ENCODE measurements at places on chromosomes 4 and X. TPM values are rescaled to one million over a fixed set of nuclear protein-coding genes. Genes with fewer than 3 reads are reported as not detected.
A peak's percentile ranks its signal among the peaks of the same experiment; 100 is the strongest.

- peaks cover 24% of the 10 kb centered on the region for H3K4me1 ChIP-seq
- no peak for DNase-seq
- no peak overlapping the region for H3K27ac ChIP-seq
- H3K36me3 ChIP-seq, result no peaks in the 10 kb centered on the region
- H3K27me3 ChIP-seq, result no peaks in the 10 kb centered on the region
- no peak overlapping the region for H3K4me3 ChIP-seq
These were observed 69.0 kb downstream of the DMD start for GRCh38 chrX:33142331-33142730.

AFM gene
- total RNA-seq, result not detected

GIMD1 gene
- total RNA-seq, result not detected

DNA sequence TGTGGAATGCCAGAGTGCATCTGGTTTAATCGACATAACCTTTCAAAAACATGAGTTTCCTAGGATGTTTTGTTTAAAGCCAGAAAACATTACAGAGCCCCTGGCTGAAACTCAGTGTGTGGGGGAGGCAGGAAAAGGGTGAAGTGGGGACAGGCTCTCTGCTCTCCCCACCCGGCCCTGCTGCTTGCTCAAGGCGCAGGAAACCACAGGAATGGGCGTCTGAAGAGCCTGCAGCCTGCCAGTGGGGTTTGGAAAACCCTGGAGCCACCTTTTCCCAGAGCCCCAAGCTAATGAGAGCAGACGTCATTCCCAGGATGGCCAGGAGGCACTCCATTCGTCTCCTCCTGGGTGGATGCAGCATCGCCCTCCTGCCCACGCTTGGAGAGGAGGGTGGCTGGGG is 240.6 kb downstream of the AFAP1 start:
- no peaks in the 10 kb centered on the region for H3K36me3 ChIP-seq
- H3K27me3 ChIP-seq, result peaks cover 23% of the 10 kb centered on the region
- H3K27ac ChIP-seq, result no peak overlapping the region

DNA sequence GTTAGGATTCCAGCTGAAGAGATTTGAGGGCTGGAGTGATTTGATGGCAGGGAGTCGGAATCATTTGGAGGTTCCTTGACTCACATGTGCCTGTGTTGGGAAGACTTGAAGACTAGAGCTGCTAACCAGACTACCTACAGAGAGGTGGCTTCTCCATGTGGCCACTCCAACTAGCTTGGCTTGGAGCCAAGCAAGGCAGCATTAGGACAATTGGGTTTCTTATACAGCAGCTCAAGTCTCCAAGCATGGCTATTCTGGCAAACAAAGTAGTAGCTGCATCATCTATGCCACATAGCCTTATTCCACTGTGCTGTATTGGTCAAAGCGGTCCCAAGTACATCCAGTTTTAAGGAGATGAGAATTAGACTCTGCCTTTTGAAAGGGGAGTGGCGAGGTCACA is 171.7 kb upstream of the SLC4A4 start:
- peaks cover 54% of the 10 kb centered on the region for H3K27me3 ChIP-seq
- no peaks in the 10 kb centered on the region for H3K4me1 ChIP-seq
- DNase-seq, result no peak

DNA sequence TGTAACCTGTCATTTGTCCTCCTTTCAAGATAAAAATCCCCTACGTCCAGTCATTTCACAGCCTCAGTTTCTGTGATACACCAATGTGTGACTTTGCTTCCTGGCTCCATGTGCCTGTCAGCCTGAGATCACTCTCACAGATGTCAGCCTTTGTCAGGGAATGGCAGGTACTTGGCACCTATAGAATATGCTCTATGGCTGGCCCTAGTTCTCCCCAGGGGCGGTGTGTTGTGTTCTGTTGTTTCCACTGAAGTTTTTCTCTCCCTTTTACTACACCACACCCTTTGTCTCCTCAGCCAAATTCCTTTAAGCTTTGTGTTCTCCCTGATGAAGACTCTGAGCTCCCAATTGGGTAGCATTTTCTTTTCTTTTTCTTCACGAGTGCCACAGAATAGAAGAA is 81.7 kb downstream of the ALPK1 start:
- peaks cover 7% of the 10 kb centered on the region for H3K4me1 ChIP-seq
- peaks cover 17% of the 10 kb centered on the region for H3K27me3 ChIP-seq
- H3K4me3 ChIP-seq, result no peak overlapping the region
- no peaks in the 10 kb centered on the region for H3K36me3 ChIP-seq

ZNF185 gene
- 8.0 TPM for total RNA-seq

NR0B1 gene
- not detected for total RNA-seq

PLP2 gene
- total RNA-seq, result 97.4 TPM

CT83 gene
- not detected for total RNA-seq

KLHL4 gene
- 0.38 TPM for total RNA-seq

ADH7 gene
- not detected for total RNA-seq

CLIC2 gene
- 0.99 TPM for total RNA-seq

FGA gene
- not detected for total RNA-seq

DNA sequence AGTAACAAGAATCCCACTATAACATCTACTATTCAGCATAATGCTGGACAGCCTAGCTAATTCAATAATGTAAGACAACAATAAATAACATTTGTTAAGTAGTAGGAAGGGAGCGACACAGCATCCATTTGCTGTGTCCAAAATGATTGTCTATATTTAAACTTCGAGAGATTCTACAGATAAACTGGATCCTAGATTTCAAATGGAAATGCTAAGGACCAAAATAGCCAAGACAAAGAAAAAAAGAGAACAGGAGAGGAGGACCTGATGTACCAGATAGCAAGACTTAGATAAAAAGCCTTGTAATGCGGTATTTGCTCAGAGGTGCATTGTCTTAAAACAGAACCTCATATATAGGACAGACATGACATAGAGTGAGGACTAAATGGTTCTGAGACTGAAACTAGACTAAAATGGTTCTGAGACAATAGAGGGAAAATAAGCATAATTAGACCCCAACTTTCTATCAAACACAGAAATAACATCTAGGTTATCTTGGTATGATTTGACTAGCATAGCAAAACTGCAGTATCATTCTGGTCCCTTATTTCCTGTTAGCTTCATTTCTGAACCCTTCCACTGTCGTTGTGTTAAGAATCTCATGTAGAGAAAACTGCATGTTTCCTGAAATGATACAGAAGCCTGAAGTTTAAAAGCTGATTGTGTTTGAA is 3.8 kb downstream of the HPGDS start:
- no peaks in the 10 kb centered on the region for H3K27me3 ChIP-seq
- H3K27ac ChIP-seq, result no peak overlapping the region
- DNase-seq, result no peak
- no peak overlapping the region for H3K4me3 ChIP-seq
- H3K36me3 ChIP-seq, result no peaks in the 10 kb centered on the region

PABPC1L2A gene
- total RNA-seq, result not detected

GRCh38 chr4:76282941-76283689 is 23.4 kb upstream of the STBD1 start:
- no peak overlapping the region for H3K27ac ChIP-seq
- H3K27me3 ChIP-seq, result peaks cover 30% of the 10 kb centered on the region
- H3K36me3 ChIP-seq, result peaks cover 1% of the 10 kb centered on the region
- no peak for DNase-seq

CYTL1 gene
- 82.4 TPM for total RNA-seq

F8A3 gene
- total RNA-seq, result 5.6 TPM

GRCh38 chrX:27680726-27681125 is 90.6 kb downstream of the DCAF8L2 start:
- H3K27me3 ChIP-seq, result no peaks in the 10 kb centered on the region
- H3K27ac ChIP-seq, result no peak overlapping the region
- H3K4me1 ChIP-seq, result no peaks in the 10 kb centered on the region
- no peak overlapping the region for H3K4me3 ChIP-seq
- no peak for DNase-seq

DNA sequence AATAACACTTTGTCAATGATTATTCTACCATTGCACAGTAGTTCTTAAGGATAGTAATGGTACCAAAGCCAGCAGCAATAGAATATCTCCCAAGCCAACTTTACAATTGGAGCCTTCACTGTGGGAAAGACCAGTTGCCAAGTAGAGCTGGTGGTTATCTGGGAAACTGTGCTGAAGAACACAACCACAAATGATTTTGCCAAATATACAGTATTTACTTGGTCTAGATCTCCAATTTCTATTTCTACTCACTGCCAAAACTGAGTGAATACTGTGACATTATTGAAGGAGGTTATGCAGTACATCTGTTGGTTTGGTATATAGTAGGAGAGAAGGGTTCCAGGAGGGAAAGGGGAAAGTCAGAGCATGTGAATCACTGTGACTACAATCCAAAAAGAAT is 3.8 kb downstream of the TET2 start:
- DNase-seq, result no peak
- H3K36me3 ChIP-seq, result peaks cover 5% of the 10 kb centered on the region
- H3K27ac ChIP-seq, result no peak overlapping the region
- H3K4me1 ChIP-seq, result peaks cover 43% of the 10 kb centered on the region
- H3K4me3 ChIP-seq, result no peak overlapping the region
- H3K27me3 ChIP-seq, result no peaks in the 10 kb centered on the region

SPON2 gene
- 149 TPM for total RNA-seq

- H3K4me1 ChIP-seq, result no peaks in the 10 kb centered on the region
- H3K27me3 ChIP-seq, result peaks cover 10% of the 10 kb centered on the region
- H3K27ac ChIP-seq, result no peak overlapping the region
- no peak overlapping the region for H3K4me3 ChIP-seq
These were observed 16.8 kb downstream of the PF4 start for GRCh38 chr4:73964862-73965611.

- H3K4me1 ChIP-seq, result peaks cover 6% of the 10 kb centered on the region
- DNase-seq, result no peak
- no peaks in the 10 kb centered on the region for H3K36me3 ChIP-seq
- H3K27ac ChIP-seq, result no peak overlapping the region
These were observed 48.0 kb downstream of the SLC25A5 start for GRCh38 chrX:119516157-119516702.

DNA sequence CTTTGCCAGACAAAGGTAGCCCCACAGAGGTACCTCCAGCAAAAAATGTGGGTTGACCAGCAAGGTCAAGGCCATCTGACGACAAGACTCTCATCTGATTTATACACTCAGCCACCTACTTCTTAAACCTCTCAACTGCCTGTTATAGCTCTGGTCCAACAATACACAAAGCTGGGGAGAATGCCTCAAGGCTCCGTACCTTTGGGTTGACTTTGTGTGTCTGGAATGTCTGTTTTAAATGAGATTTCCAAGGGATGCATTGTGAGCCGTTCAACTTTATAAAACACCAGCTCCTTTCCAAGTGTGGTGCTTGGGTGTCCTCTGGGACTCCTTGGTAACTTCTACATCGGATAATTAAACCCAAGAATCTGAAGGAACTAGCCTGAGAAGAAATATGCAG is 167.0 kb upstream of the RPL34 start:
- H3K36me3 ChIP-seq, result no peaks in the 10 kb centered on the region
- peaks cover 25% of the 10 kb centered on the region for H3K27me3 ChIP-seq
- H3K4me1 ChIP-seq, result no peaks in the 10 kb centered on the region
- no peak overlapping the region for H3K27ac ChIP-seq

- no peaks in the 10 kb centered on the region for H3K36me3 ChIP-seq
- DNase-seq, result peak; percentile 85
- H3K4me1 ChIP-seq, result peaks cover 33% of the 10 kb centered on the region
- peaks cover 4% of the 10 kb centered on the region for H3K27me3 ChIP-seq
These were observed 1.4 kb downstream of the ADGRL3 start for GRCh38 chr4:61201561-61201960.

NAP1L3 gene
- total RNA-seq, result 14.3 TPM

LONRF3 gene
- total RNA-seq, result not detected

GLA gene
- total RNA-seq, result 28.1 TPM

KLB gene
- not detected for total RNA-seq

GRCh38 chrX:70038515-70038914 is 11.2 kb downstream of the AWAT2 start:
- no peak overlapping the region for H3K4me3 ChIP-seq
- H3K27me3 ChIP-seq, result no peaks in the 10 kb centered on the region
- H3K27ac ChIP-seq, result no peak overlapping the region
- DNase-seq, result no peak
- H3K36me3 ChIP-seq, result no peaks in the 10 kb centered on the region

DNA sequence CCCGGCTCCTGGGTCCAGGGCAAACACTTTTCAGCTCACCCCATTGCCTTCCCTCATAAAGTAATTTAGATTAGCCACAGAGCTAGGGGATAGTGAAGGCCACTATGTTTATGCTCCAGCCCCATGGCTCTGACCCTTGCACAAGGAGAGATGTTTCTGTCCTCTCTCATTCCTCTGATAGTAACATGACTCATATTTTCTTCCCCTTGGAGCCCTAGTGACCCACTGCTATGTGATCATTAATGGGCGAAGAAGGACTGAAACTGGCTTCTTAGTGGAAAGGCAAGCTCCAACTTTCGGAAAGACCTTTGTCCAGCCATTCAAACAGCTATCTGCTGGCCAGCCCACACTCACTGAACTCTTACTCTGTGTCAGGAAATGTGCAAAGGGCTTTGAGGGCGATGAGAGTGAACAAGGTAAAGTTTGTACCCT is 12.3 kb downstream of the CLDN2 start:
- peaks cover 13% of the 10 kb centered on the region for H3K4me1 ChIP-seq
- H3K27ac ChIP-seq, result no peak overlapping the region
- DNase-seq, result no peak

- peaks cover 39% of the 10 kb centered on the region for H3K4me1 ChIP-seq
- DNase-seq, result no peak
- peak overlapping the region; percentile 85 for H3K27ac ChIP-seq
- H3K27me3 ChIP-seq, result no peaks in the 10 kb centered on the region
These were observed 340.9 kb upstream of the CTSO start for GRCh38 chr4:156294577-156294976.

DNA sequence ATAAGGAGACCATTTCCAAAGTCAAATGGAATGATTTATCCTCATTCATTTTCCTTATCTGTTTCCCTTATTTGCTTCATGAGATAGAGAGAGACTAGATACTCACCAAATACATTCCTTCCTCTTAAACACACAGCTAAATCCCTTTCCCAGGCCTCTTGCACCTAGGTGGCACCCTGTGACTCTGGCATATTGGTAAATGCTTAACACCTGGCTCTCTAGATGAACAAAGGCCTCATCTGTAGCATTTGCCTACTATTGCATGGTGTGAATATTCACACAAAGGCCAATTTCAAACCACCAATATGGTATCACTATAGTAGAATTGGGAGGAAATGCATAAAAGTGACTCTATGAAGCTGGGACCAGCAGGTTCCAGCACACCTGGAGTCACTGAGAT is 22.1 kb upstream of the SLC10A4 start:
- peaks cover 31% of the 10 kb centered on the region for H3K27me3 ChIP-seq
- H3K4me1 ChIP-seq, result no peaks in the 10 kb centered on the region
- H3K4me3 ChIP-seq, result no peak overlapping the region
- no peak overlapping the region for H3K27ac ChIP-seq
- no peaks in the 10 kb centered on the region for H3K36me3 ChIP-seq

GRCh38 chr4:85909851-85910250 is 434.9 kb downstream of the ARHGAP24 start:
- peaks cover 3% of the 10 kb centered on the region for H3K36me3 ChIP-seq
- H3K27me3 ChIP-seq, result no peaks in the 10 kb centered on the region
- no peak for DNase-seq
- H3K4me3 ChIP-seq, result no peak overlapping the region

MAGEB10 gene
- not detected for total RNA-seq

VEGFC gene
- total RNA-seq, result 14.7 TPM

FAT4 gene
- total RNA-seq, result 114 TPM

GRCh38 chrX:110182362-110182761 is 135.5 kb downstream of the AMMECR1 start:
- peaks cover 6% of the 10 kb centered on the region for H3K36me3 ChIP-seq
- no peak for DNase-seq
- peaks cover 20% of the 10 kb centered on the region for H3K4me1 ChIP-seq
- no peaks in the 10 kb centered on the region for H3K27me3 ChIP-seq
- H3K4me3 ChIP-seq, result no peak overlapping the region
- no peak overlapping the region for H3K27ac ChIP-seq
